ENCODE measurements at places on chromosomes 1 and 21.

GRCh38 chr1:160605205-160605604 is 25.9 kb upstream of the CD84 start:
- no peak for DNase-seq

- DNase-seq: no peak
Measured at GRCh38 chr1:169517558-169518186, 31.9 kb upstream of the SLC19A2 start.

GRCh38 chr1:170494369-170494768 is 37.6 kb upstream of the GORAB start:
- DNase-seq: no peak

DNA sequence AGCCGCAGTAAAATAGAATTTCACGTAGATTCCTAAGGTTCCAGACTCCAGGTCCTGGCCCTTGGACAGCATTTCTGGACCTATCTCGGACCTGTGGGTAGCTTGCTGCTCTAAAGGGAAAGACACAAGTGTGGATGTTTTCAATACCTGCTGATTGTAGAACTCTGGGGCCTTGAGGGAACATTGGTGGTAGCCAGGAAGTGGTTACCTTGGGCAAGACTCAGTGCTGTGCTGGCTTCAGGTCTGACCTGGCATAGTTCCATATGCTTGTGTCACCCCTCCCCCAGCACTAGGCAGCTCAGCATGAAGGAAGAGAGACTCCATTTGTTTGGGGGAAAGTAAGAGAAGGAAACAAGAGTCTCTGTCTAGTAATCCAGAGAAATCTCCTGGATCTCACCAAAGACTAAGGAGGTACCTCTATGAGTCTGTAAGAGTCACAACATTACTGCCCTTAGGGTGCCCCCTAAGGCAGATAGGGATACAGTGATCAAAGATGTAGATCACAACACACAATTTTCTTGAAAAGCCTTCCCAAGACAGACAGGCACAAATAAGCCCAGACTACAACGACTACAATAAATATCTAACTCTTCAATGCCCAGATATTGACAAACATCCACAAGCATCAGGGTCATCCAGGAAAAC is 398.8 kb downstream of the TGFB2 start:
- no peak for DNase-seq

GRCh38 chr1:37699147-37699546 is 6.8 kb downstream of the CDCA8 start:
- no peak for DNase-seq

GRCh38 chr1:57620605-57621004 is 196.7 kb upstream of the DAB1 start:
- DNase-seq: peak; percentile 64

DNA sequence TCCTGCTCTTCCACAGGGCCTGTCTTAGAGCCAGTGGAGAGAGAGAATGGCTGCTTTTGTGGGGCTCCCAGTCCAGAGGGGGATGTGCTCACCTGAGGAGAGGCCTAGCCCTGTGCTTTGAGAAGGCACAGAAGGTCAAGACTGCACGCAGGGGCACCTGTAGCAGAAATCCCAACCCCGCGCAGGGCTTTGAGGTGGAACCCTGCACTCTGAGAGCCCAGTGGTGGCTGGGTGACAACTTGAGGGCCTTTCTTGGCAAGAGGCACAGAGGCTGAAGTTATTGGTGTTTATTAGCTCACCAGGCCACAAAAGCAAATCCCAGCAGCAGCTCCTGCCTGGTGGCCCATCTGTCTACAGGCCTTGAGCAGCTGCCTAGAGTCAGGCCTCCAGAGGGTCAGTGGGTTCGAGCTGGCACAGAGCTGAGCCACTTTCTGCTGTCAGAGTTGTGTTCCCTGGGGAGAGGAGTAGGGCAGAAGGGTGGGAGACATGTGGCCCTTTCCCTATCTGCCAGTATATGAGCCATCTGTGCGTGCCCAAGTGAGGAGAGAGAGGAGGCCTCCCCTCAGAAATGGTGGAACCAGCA is 31.4 kb downstream of the SZRD1 start:
- no peak for DNase-seq

GRCh38 chr21:44752671-44753235 is 41.4 kb upstream of the TSPEAR start:
- DNase-seq: no peak

Measured in retina (tissue), 1 donor.